ENCODE measurements at places on chromosomes 1 and 21.
A peak's percentile ranks its signal among the peaks of the same experiment; 100 is the strongest.

DNA sequence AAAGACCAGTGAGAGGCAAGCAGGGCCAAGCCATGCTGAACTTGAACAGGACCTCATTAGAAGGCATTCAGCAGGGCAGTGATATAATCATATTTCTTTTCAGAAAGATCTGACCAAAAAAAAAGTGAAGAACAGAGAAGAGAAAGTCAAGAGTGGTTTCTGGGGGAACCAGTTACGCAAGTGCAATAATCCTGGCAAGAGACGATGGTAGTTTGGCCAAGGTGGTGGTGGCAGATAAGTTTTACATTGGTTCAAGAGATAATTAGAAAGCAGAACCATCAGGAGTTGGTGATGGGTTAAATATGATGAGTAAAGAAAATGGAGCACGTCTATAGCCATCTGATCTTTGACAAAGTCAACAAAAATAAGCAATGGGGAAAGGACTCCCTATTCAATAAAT lies 54.3 kb downstream of the ZSWIM5 start:
- no peak for DNase-seq

GRCh38 chr1:84365225-84366221 lies 32.8 kb upstream of the DNASE2B start:
- no peak for DNase-seq

DNA sequence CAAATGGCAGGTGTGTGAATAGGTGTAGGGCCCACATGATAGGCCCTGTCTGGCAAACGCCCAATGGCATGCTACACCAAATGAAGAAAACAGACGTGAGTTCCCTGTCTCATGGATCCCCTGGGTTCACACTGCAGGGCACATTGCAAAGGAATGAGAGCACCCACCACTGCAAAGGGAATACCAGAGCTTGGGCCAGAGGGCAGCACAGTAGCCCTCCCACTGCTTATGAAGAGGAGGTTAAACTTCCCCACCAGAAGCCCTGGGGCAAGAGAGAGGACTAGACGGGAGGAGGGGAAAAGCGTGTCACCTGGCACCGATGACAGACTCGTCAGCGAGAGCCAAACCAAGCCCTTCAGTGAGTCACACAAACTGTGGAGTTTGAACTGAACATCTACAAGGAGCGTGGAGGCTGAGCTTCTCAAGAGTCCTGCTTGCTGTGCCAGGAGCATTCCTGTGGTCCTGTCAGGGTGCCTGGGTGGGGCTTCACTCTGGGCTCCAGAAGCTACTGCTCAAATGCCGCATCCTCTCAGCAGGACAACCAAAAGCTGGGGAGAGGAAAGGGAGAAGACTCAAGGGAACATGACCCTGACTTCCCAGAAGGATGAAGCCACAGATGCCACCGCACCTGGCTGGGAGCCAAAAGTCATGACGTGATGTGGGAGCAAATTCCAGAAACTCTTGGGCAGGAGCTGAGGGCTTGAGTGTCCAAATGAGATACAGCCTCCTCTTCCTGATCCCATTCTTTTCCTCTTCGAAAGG lies 61.1 kb downstream of the TOMM20 start:
- no peak for DNase-seq

DNA sequence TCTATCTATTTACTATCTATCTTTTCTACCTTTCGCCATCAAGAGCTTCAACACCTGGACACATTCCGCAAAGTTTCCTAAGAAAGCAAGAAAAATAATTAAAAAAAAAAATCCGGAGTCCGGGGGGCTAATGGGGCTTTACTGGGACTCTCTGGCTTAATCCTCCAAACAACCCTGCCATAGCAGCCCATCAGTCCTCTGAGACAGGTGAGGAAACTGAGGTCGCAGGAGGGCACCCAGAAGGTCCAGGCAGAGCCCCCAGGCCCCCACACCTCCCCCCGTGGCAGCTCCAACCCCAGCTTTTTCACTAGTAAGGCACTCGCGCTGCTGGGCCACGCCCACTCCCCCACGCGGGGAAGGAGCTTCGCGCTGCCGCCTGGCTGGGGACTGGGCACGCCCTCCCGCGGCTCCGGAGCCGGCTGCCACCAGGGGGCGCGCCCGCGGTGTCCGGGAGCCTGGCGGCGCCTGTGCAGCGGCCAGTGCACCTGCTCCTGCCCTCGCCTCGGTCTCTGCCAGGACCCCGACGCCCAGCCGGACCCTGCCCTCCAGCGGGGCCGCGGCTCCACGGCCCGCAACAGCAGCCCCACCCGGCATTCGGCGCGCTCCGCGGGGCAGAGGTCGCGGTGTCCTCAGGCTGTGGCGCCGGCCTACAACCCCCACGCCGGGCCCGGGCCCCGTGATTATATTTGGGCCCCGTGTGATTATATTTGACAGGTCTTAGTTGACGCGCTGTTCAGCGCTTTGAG lies 54.1 kb upstream of the SAMD11 start:
- peak; percentile 72 for DNase-seq

GRCh38 chr1:175183586-175183985 lies 9.0 kb downstream of the KIAA0040 start:
- no peak for DNase-seq

DNA sequence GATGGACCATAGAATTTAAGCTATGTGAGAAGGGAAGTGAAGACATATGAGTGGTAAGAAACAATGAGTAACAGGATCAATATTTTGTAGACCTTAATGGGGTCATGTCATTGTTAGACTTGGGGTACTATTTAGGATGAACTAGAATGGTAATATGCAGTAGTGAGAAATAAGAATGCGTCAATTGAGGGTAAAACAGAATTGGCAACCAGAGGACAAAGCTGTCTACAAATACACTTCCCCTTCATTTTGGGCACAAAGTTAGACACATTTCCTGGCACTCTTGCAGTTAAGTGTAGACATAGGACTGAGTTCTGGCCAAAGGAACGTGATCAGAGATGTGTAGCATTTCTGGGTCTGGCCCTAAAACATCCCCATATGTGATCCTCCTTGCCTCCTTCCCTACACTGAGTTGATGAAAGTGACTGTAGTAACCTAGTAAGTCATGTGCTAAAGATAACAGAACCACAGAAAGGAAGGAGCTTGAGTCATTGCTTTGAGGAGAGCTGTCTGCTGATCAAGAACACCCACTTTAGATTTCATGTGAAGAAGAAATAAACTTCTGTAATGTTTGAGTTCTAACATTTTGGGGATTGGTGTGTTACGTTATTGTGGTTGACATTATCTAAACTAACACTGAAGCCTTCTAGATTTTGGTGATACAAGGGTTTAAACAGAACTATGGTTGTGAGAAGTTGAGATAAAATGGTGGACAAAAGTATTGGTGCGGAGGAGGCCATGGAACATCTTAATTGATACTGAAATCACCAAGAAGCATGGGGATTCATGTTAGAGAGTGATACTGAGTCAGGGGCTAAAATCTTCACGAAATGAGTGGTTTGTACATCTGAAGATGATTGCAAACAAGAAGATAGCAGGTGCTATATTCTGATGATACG lies 41.7 kb downstream of the CD55 start:
- no peak for DNase-seq

GRCh38 chr1:209134001-209134400 lies 449.5 kb upstream of the CAMK1G start:
- DNase-seq, result no peak

DNA sequence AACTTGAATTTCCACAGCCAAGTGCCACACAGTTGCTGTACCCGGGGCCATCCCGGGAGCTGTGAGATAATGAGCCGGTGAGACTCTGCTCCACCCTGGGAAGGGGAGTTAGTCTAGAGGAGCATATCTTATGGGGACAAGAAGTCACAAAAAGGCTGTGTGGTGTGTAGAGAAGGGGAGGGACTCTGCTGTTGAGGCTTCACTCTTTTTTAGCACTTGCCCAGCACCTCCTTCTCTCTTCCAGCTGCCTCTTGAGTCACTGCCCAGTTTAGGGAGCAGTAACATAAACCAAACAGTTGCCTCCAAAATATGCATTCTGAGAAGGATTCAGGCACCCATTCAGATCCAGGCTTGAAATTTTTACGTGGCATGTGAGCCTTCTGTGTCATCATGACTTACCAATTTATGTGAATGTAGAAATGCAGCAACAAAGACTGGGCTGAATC lies 744 bp upstream of the WDR26 start:
- DNase-seq, result peak; percentile 28

- DNase-seq, result peak; percentile 30
Measured at GRCh38 chr21:29436143-29436542, 137.4 kb downstream of the BACH1 start.

DNA sequence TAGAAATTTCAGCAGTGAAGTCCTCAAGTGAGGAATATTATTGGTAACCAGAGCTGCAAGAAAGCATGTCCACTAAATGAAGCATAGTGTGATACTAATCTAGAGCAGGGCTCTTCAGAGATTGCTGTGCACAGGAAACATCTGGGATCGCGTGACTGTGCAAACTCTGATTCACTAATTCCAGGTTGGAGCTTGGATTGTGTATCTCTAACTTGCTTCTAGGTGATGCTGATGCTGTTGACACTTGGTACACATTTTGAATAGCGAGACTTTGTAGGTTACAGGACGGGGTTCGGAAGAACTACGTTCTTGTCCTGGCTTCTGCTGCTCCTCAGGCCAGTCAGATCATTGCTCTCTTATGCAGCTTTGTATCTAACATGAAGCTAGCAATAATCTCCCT lies 66.5 kb downstream of the PRRX1 start:
- DNase-seq, result no peak

- DNase-seq, result no peak
Measured at GRCh38 chr1:213054733-213055591, 3.9 kb downstream of the RPS6KC1 start.

GRCh38 chr1:226597616-226598454 lies 49.3 kb downstream of the STUM start:
- DNase-seq, result no peak

DNA sequence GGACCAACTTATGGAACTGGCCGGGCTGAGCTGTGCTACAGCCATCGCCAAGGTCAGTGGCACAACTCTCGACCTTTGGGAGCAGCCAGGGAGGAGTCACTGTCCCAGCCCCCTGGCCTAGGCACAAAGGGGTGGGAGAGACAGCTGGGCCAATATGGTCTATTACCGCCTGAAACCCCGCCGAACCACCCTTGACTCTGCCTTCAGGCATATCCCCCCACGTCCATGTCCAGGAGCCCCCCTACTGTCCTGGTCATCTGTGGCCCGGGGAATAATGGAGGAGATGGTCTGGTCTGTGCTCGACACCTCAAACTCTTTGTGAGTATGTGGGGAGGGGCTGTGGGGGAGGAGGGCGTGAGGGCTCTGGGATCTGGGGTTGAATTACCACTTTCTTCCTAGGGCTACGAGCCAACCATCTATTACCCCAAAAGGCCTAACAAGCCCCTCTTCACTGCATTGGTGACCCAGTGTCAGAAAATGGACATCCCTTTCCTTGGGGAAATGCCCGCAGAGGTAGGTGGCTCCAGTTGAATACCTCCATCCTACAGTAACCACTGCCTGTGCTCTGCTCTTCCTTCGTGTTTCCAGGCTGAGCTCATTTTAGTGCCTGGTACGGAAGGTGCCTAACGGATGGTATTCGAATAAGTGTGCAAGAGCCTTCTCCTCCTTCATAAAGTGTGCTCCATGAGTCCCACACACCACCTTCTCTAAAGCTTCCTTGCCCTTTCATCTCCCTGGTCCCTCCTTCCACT lies 758 bp downstream of the NAXE start:
- DNase-seq, result no peak

DNA sequence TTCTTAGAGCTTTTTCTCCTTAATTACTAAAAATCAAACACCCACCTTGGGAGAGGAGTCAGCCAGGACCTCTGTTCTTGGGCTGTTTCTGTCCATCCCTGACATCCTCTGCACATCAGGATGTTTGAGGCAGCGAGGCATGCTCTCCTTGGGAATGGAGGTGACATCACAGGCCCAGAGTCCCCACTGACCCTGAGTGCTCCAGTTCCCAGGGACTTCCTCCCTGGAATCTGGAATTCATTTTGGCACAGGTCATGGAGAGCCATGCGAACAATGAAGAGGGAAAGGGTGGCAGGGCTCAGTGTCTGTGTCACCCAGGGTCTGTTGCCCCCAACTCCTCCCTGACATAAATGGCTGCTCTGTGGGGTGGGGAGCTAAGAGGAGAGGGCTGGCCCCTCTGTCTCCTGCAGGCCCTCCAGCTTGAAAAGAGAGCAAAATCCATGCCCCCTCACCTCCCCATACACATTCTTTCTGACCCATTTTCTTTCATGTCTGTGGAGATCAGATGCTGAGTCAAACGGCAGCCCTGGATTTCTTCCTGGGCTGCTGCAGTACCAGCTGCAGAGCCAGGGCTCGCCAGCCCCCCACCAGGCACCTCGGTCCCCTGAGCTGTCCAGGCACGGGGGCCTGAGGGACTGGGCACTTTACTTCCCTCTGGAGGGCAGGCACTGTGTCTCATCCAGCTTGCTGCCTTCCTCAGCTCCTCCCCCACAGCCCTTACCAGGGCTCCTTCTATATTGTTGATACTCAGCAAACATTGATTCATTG lies 102.0 kb downstream of the NMNAT2 start:
- no peak for DNase-seq

DNA sequence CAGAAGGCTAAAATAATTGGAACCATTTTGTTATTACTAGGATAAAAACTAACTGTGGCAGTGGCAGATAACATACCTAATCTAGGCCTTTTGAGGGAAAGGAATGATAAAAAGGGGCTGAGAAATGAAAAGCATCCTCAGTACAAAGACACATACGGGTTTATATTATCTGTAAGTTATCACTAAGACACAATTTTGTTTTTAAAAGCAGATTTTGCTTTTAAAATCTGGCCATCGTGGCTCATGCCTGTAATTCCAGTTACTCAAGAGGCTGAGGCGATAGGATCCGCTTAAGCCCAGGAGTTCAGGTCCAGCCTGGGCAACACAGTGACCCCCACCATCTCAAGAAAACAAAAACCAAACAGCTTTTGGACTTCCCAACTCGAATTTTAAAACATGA lies 24.8 kb upstream of the HP1BP3 start:
- DNase-seq, result no peak

GRCh38 chr1:51324251-51325010 lies 5.9 kb downstream of the TTC39A start:
- no peak for DNase-seq

DNA sequence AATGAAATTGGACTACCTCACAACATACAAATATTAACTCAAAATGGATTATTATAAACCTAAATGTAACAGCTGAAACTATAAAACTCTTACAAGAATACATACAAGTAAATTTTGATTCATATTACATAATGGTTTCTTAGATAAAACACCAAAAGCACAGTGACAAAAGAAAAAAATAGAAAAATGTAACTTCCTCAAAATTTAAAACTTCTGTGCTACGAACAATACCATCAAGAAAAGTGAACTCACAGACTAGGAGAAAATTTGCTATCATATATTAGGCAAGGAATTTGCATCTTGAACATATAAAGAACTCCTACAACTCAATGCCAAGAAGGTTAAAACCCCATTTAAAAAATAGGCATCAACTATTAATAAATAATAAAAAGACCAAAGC lies 31.2 kb downstream of the ANGPTL3 start:
- DNase-seq, result no peak

GRCh38 chr1:182143154-182143657 lies 81.7 kb upstream of the ZNF648 start:
- DNase-seq, result peak; percentile 85

- DNase-seq, result no peak
Measured at GRCh38 chr21:14991957-14992356, 72.8 kb downstream of the NRIP1 start.

- DNase-seq, result peak; percentile 35
Measured at GRCh38 chr1:24235921-24236788, 49.1 kb upstream of the IFNLR1 start.
